Activated naive CD4-positive, alpha-beta T cell treated with Interleukin-2 at 50 U/mL for 16 hours (primary cell): ENCODE measurements at places on chromosomes 13 and 19.

- peak; percentile 58 for DNase-seq
These were observed at the start of gene STRN4 for GRCh38 chr19:46746281-46747057. TSS of gene STRN4 (minus strand) at chr19:46746450. CDS start at chr19:46746430, 20 bp downstream.

GRCh38 chr13:71875823-71876222 is 8.8 kb upstream of the DACH1 start:
- no peak for DNase-seq

DNA sequence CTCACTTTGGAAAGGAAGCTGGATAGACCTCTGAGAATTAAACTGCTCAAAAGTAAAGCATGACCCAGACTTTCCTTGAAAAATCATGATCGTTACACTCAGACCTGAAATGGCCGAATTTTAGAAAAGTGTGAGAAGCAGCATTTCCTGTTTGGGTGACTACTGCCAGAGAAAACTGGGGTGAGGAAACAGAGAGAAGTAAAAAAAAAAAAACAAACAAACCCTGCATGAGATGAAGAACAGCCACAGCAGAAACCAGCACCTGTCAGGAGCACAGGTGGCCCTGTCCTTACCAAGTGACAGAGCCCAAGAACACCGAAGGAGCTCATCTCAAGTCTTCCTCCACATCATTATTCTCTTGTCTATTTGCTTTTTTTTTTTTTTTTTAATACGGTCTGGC is 12.0 kb upstream of the ADPRHL1 start:
- no peak for DNase-seq

DNA sequence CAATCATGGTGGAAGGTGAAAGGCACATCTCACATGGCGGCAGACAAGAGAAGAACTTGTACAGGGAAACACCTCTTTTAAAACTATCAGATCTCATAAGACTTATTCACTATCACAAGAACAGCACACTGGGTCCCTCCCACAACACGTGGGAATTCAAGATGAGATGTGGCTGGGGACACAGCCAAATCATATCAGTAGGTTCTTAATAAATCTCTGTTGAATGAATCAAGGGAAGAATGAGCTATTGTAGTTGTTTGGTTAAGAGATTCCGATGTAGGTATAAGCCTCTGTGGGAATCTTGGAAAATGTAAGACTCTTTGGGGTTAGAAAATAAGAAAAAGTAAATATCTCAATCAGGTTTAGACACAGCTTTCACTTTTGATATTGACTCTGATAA is 400.2 kb downstream of the KCNRG start:
- no peak for DNase-seq

DNA sequence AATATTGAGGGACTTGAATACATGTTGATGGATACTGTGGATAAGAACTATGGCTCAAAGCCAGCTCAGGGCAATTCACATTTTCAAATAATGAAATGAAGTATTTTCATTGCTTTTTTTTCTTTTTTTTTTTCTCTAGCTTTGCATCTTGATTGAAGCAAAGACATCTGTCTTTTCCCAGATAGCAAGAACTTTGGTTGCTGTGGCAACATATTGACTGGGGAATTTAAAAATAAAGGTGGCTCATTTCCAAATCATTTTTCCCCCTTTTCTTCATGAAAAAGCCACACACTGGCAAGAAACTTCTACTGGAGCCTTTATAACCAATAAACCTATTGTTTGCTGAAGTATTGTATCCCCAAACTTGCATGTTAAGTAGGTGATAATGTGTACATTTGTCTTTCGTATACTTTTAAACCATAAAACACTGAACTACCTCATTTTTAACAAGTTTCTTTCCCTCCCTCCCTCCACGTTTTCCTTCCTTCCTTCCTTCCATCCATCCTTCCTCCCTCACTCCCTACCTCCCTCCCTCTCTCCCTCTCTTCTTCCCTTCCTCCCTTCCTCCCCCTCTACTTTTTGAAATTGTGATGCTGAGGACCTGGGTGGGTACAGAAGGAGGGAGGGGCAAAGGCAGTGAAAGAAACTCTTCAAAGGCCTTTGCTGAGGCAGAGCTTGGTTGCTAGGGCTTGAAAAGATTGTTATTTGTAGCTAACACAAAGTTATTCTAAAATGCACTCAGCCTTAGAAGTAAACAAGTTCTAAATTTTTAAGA is 343.5 kb upstream of the SPRY2 start:
- no peak for DNase-seq
